ENCODE measurements at places on chromosomes 11 and 22.

- DNase-seq: peak; percentile 60
These were observed 81.0 kb downstream of the PRR5L start for GRCh38 chr11:36376888-36377758.

GRCh38 chr11:69909561-69910518 is 90.6 kb upstream of the FGF3 start:
- no peak for DNase-seq

DNA sequence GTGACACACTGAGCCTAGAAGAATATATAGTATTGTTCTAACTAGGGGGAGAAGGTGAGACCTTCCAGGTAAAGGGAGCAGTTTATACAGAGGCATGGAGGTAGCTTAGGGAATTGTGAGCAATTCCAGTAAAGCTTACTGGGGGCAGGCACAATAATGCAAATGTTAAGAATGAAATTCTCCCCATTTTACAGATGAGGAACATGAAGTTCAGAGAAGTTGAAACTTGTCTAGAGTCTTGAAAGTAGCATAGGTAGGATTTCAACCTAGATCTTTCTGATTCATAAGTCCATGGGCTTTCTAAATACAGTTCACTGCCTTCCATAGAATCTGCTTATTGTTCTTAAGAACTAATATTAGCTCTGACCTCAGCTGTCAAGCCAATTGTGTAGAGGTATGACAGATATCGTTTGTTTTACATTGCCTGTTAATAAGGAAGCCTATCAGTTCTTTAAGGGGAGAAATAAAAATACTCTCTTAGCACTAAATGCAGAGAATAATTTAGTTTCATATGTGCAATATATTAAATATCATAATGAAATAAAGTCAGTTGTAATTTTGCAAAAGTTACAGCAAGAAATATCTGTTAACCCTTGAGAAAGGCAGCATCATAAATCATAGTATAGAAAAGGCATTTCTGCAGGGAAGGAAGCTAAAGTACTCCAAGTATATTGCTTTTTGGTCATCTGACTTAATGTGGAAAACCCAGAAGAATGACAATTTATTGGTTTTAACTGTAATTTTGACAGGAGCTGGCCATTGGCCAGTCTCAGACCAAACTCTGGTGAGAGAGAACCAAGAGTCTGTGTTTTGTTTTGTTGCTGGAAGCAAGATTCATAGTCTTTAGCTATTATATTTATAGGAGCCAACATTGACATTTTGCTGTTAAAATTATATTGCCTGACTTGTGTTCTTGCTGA is 181.8 kb downstream of the UVRAG start:
- DNase-seq: no peak

- DNase-seq: no peak
These were observed 637.0 kb downstream of the OPCML start for GRCh38 chr11:132895340-132895739.

DNA sequence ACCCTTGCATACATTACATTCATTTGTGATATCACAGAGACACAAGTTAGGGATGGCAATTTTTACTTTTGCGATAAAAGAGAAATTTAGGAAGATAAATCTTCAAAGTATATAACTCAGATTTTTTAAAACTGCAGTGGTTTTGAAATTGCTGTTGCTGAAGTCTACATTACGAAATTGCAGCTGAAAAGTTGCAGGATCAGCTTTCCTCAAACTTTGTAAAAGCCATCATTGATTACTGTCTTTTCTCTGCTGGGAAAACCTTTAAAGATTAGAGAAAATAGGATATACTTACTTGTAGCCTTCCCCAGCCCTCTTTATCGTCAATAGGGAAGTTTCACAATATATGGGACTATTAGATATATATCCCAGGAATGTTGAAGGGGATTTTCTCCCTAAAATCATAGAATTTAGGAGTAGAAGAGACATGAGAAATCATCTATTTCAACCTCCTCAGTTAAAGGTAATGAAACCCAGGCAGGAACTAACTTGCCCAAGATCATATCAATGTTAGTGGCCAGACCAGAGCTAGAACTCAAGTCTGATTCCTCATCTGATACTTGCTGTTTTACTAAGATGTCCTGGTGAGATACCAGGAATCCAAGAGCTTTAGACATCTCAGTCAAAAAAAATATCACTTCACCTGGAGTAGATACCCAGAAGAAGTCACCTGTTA is 10.4 kb upstream of the AGBL2 start:
- DNase-seq: no peak

DNA sequence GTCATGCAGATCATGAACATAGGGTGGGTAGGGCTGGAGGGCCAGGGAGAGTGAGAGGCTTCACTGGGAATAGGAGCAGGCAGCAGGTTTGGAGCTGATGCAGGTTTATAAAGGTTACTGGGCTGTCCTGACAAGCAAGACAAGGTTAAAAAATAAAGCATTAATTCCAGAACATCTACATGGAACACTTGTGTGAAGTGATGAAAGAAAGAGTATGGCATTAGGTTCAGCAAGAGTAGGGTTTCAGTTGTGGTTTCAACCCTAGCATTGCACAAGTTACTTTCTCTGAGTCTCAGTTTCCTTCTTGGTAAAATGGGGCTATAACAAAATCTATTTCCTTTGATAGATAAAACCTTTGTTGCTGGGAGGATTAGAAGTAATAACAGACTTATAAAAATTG is 114.6 kb upstream of the SESN3 start:
- no peak for DNase-seq

DNA sequence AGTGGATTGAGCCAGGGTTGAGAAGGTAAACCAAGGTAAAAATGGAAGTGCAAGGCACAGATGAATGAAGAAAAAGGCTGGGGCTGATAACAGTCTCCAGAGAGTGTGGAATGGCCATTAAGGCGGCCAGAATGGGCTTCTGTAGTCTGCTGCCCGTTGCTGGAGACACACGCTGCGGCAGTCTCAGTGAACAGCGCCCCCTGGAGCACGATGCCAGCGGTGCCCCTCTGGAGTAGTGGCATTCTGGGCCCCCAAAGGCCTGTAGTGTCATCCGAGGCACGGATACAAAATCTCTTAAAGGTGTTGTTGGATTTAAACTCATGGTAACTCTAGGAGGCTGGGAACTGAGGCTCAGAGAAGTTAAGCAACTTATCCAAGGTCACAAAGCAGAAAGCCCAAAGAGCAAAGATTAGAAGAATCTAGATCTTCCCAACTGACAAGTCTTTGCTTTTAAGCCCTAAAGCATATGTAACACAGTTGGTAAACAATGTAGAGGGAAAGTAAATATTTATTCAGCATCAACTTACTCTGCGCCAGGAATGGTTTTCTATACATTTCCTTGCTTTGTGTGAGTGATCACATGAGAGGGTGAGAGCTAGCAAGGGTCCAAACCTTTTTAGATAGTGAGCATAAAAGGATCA is 18.2 kb downstream of the KCNJ1 start:
- peak; percentile 69 for DNase-seq

- no peak for DNase-seq
These were observed 46.9 kb downstream of the ME3 start for GRCh38 chr11:86625544-86625943.

DNA sequence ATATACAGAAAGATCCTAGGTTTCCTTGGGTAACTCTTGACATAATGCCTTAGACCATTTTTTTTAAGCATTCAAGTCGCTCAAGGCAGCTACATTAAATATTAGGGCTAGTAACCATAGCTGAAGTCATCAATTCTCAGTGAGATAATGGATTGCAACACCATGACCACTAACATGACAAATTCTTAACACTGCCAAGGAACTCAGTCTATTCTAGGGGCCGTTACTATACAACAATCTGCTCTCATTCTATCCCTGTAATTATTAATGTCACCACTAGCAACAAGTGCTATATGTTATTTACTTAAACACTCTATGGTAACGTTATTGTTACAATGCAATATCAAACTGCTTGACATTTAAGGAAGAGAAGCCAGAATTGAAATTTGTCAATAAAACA is 3.2 kb upstream of the STK33 start:
- no peak for DNase-seq

GRCh38 chr11:118448294-118448693 is 12.0 kb downstream of the KMT2A start:
- no peak for DNase-seq

GRCh38 chr22:50117168-50117762 is 27.5 kb downstream of the MOV10L1 start:
- DNase-seq: no peak

DNA sequence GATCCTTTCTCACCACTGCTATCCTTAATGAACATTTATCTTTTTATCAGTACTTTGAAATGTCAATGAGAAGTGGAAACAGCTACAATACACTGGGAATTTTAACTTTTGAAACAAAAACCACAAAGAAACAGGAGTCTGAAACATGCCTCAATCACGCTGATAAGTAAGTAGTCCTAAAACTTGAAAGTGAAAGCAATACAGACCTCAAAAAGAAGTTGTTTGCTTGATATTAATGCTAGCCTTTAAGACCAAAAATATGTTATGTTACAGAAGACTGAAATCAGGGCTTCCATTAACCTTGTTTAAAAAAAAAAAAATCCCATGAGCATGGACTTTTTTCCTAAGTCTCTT is 21.3 kb downstream of the PHF21A start:
- peak; percentile 30 for DNase-seq

GRCh38 chr11:46272816-46273427 is 4.5 kb upstream of the CREB3L1 start:
- DNase-seq: no peak

DNA sequence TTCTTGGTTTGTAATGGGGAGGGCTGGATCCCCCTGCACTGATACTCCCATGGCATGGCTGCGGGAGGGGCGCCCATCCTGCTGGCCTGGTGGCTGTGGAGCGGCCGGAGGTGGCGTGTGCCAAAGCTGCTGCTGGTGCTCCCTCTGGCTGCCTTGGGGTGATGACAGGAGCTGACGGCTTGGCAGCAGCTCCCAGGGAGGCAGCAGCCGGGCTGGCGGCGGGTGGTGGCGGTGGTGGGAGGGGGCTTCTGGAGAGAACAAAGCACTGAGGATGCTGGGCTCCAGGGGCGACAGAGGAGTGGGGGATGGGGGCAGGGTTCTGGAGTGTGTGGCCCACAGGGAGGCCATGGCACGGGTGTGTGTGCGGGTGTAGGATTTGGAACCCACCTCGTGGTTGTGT is 11.4 kb upstream of the MPPED1 start:
- no peak for DNase-seq

DNA sequence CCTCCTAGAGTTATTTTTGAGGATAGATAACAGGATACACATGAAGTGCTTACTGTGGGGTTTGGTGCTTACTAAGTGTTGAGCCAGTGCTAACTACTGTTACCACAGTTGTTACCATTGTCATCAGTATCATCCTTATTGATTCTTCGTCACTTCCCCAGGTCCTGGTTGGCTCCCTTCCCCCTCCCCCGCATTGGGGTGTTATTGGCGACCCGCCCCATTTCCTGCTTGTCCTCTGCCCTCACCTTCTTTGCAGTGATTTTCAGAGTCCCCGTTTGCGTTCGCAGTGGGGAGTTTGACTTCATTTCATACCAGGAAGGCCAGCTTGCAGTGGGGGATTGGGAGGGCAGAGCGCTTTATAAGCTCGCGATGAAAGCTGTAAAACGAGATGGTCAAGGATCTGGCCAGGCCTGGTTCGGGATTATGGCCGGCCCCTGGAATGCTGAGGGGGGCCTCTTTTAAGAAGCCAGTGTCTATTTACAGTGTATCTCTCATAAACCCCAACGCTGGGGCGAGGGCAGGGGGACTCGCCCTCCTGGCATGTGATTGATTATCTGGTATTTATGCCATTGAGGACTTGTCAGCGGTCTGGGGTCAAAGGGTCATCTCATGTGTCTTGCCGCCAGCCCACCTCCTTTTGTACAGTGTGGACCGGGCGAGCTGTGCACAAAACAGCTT is 84.6 kb upstream of the NNMT start:
- DNase-seq: no peak

GRCh38 chr22:36913427-36914389 is at the start of gene CSF2RB:
CSF2RB (plus strand) TSS chr22:36913628; CDS start chr22:36922208, 8,580 bp downstream.
- no peak for DNase-seq

DNA sequence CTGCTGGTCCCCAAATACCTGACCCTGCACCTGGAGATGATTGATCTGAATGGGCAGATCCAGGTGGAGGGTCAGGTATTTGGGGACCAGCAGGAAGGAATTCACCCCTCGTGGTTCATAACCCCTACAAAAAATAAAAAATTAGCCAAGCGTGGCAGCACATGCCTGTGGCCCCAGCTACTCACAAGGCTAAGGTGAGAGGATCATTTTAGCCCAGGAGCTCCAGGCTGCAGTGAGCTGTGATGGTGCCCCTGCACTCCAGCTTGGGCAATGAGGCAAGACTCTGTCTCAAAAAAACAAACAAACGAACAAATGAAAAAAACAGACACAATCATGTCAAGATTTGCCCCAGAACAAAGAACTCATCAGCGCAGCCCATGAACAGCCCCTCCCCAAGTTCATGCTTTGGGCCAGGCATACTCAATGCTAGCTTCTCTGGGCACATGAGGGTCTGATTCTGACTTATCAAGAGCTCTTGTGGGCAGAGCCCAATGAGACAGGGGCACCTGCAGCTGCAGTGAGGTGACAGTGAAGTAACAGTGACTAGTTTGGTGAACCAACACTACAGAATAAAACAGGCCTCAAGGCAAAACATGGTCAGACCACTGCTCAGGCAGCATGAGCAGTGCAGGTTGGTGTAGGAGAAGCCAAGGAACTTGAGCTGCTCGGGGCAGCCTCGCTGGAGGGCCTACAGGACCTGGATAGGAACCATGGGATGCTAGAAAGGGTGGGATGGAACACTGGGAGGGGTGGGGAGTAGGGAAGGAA is 10.2 kb upstream of the FCHSD2 start:
- DNase-seq: no peak

GRCh38 chr22:23458663-23459541 is 121.2 kb downstream of the IGLL1 start:
- DNase-seq: no peak

GRCh38 chr11:118514103-118514502 is 13.2 kb upstream of the TTC36 start:
- DNase-seq: peak; percentile 23

DNA sequence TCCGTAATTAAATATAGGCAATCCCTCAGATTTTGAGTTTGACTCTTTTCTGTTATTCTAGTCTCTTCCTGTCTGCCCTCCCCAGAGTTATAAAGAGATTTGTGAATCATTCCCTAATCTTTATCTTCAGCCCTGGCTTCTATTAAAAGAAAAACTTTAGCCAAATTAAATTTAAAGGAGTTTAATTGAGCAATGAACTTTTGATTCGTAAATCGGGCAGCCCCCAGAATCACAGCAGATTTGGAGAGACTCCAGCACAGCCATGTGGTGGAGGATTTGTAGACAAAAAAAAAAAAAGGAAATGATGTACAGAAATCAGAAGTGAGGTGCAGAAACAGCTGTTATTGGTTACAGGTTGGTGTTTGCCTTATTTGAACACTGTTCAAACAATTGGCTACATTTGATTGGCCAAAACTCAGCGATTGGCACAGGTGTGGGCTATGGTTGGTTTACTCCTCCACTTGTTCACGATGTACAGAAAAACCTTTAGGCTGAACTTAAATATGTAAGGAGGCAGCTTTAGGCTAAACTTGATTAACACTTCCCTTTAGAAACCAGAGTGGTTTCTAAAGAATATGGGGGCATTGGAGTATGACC is 2.3 kb upstream of the ALKBH8 start:
- no peak for DNase-seq
